ENCODE measurements at places on chromosomes 1 and 21.

GRCh38 chr1:147496571-147497210, 44.6 kb upstream of the BCL9 start:
- DNase-seq = no peak

GRCh38 chr21:35737899-35738346, 322.4 kb downstream of the SETD4 start:
- no peak for DNase-seq

- no peak for DNase-seq
Measured at GRCh38 chr1:235239851-235240250, 78.8 kb upstream of the RBM34 start.

- DNase-seq = peak; percentile 86
Measured at GRCh38 chr1:51729156-51729823, 112.4 kb downstream of the OSBPL9 start.

DNA sequence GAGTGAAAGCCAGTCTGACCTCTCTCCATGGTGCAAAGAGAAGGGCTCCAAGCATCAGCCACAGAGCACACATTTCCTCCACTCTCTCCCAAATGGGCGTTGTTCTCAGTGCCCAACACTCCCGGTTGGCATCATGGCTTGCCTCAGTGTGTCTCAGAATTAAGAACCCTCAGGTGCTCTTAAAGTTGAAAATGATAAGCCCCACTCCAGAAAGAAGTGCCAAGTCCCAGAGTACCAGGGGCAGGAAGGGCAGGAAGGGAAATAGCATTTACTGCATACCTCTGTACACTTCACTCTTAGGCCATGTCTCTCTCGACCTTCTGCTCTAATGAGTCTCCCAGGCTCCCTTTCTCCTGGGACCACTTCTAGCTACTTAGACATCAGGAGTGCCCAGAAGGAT, 15.2 kb upstream of the ARHGEF2 start:
- DNase-seq = no peak

GRCh38 chr21:45513741-45514310, 28.4 kb downstream of the SLC19A1 start:
- DNase-seq = no peak
